ENCODE measurements at places on chromosomes 3 and 15. TPM values are rescaled to one million over a fixed set of nuclear protein-coding genes. Genes with fewer than 3 reads are reported as not detected.

GRCh38 chr3:17087509-17087908 is 202.8 kb downstream of the PLCL2 start:
- DNase-seq = no peak

DNA sequence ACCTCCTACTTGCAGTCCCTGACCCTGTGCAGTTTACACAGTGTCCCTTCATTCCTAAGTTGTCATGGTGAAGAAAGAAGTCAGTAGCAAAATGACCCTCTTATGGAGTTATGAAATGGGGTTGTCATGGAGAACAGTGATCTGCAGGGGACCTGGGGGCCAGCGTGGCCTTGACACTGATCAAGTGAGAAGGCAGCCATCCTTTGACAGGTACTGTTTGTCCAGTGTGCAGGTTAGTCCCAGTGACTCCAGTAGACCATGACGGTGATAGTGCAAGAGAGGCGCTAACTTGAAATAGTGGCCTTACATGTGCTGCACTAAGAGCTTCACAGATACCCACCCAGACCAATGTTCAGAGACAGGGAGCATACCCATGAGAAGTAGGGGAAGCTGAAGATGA is 87.9 kb downstream of the IL12A start:
- no peak for DNase-seq

ABHD10 gene
- total RNA-seq = 22.2 TPM

TGM4 gene
- not detected for total RNA-seq

ZNF80 gene
- not detected for total RNA-seq

GRCh38 chr3:49700453-49701128 is 11.2 kb downstream of the RNF123 start:
- no peak for DNase-seq

DPPA2 gene
- total RNA-seq = not detected

POPDC2 gene
- 0.92 TPM for total RNA-seq

KY gene
- not detected for total RNA-seq

DNA sequence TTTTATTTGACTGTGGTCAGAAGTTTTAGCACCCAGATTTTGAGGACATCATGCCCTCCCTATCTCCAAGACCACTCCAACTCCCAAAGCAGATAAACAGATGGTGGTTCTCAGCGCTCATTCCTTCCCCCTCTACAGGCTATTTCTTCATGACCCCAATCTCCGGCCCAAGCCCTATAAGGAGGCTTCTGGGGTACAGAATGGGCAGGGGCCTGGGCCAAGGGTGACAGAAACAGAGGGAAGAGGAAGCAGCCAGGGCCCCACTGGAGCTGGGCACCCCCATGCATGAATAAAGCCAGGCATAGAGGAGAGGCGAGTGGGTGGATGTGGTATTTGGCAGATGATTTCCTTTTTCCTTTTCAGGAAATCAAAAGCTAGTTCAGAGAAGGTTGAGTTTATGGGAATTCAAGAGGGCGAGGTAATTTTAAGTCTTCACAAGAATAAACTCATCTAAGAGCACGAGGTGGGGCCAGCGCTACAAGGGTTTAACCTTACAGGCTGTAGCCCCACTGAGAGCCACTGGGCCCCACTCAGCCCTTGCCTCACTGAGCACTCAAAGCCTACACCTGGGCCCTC is 104.8 kb upstream of the HERC1 start:
- no peak for DNase-seq

GRCh38 chr3:186194451-186194811 is 85.5 kb upstream of the ETV5 start:
- DNase-seq = no peak
